ENCODE measurements at places on chromosomes 5 and 9.

GRCh38 chr9:136542241-136543040 lies 3.4 kb downstream of the NOTCH1 start:
- DNase-seq = no peak

- no peak for DNase-seq
These were observed 48.4 kb upstream of the AFAP1L1 start for GRCh38 chr5:149223081-149223848.

DNA sequence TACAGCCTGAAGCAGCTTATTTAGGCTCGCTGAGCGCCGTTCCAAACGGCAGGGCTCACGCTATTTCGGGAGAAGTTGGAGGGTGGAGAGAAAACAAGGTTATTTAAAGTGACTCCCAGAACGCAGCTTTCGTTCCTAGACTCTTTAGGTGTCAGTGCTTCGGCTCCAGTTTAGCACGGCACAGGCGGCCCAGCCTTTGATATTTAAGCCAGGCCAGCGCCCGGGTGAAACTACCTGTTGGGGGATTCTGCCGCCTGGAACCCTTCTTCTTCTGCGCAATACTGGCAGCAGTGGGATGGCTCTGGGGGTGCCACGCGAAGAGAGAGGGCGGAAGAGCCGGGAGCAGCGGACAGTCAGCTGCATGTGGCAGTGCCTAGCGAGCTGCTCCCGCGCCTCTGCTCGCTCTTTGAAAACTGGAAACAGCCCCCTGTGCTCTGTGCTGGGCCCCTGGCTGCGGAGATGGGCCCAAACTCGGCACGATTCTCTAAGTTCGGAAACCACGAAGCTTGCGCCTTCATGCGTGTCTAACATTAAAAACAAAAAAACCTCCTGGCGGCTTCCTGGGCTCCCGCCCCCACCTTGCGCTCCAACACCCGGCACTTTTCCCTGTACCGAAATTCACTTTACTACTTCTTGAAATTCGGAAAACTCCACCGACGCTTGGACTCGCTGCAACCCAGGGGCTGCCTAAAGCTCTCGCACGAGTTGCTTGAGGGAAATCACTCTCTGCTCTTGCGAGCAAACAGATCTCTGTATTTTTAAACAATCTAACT lies 34.6 kb upstream of the NFIB start:
- DNase-seq = no peak

DNA sequence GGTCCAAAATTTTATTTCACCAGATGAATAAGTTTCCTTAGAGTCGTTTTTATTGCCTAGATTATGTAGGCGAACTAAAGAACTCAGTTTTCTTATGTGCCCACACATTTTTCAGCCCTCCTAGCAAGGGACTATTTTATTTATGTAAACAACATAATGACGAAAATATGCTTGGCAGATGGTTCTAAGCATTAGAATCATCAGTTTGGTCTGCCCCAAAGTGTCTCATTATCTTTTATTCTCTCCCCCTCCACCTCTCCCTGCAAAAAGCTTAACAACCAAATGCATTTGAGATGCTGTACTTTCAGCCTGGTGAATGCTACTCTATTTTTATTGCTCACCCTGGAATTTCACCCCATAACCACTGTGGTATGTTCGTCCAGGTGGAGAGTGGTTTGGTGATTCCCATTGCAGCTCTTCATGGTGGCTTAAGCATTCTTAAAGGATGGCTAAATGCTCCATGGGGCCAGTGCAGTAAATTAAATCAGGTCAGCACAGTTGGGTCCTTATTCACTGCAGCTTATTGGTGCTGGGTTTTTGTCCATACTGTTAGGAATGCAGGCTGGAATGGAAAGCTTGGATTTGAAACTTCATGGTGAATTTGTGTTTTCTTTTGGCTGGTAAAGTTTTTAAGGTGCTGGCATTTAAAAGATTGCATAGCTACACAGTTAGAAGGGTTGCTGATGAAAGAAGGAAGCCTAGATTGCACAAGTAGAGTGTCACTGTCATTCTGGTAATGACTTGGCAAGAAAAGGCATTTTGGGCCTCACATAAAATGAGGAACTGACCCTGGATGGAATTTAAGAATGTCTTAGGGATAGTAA lies 39.2 kb downstream of the TLE4 start:
- no peak for DNase-seq

DNA sequence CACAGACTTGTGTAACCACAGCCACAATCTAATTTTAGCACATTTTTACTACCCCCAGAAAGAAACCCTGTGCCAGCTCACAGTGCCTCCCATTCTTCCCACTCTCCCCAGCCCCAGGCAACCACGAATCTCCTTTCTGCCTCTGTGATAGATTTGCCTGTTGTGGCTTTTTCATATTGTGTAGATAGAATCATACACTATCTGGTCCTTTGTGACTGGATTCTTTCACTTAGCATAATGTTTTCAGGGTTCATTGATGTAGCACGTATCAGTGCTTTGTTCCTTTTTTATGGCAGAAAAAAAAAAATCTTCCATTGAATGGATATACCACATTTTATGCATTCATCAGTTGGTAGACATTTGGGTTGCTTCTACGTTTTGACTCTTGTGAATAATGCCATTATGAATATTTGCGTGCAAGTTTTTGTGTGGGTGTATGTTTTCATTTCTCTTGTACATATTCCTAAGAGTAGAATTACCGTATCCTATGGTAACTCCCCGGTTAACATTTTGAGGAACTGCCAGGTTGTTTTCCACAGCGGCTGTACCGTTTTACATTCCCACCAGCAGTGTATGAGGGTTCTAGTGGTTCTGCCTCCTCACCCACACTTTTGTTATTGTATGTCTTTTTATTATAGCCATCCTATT lies 64.5 kb downstream of the RCL1 start:
- peak; percentile 30 for DNase-seq

DNA sequence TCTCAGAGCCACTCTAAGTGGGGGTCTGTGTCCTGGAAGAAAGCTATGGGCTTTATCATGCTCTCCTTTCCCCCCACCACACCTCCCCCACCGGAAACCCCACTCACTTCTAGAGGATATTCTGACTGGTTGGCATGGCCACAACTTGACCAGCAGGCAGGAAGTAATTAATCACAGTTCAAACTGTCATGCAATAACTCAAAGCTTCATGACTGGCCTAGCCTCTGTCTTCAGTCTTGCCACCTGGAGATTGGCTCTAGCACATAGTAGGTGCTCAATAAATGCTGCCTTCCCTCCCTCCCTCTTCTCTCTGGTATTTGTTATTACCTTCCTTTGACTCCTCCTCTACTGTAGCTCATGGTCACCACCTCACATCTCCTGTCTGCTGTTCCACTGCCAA lies 124.7 kb downstream of the GABBR2 start:
- no peak for DNase-seq

GRCh38 chr5:159471904-159472303 lies 141.6 kb upstream of the IL12B start:
- DNase-seq = no peak

DNA sequence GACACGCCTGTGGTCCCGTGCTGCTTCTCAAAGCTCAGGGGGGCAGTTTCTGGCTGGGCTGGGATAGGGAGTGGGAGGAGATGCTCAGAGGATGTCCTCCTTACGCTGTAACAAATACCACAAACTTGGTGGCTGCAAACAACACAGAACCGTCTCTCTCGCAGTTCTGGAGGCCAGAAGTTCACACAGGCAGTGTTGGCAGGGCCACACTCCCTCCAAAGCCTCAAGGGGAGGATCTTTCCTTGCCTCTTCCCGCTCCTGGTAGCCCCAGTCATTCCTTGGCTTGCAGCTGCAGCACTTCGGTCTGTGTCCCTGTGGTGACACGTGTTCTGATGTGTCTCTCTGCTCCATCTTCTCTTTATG lies 10.4 kb upstream of the ORM1 start:
- peak; percentile 7 for DNase-seq
